ENCODE measurements at places on chromosomes 13 and 19.
A peak's percentile ranks its signal among the peaks of the same experiment; 100 is the strongest.

DNA sequence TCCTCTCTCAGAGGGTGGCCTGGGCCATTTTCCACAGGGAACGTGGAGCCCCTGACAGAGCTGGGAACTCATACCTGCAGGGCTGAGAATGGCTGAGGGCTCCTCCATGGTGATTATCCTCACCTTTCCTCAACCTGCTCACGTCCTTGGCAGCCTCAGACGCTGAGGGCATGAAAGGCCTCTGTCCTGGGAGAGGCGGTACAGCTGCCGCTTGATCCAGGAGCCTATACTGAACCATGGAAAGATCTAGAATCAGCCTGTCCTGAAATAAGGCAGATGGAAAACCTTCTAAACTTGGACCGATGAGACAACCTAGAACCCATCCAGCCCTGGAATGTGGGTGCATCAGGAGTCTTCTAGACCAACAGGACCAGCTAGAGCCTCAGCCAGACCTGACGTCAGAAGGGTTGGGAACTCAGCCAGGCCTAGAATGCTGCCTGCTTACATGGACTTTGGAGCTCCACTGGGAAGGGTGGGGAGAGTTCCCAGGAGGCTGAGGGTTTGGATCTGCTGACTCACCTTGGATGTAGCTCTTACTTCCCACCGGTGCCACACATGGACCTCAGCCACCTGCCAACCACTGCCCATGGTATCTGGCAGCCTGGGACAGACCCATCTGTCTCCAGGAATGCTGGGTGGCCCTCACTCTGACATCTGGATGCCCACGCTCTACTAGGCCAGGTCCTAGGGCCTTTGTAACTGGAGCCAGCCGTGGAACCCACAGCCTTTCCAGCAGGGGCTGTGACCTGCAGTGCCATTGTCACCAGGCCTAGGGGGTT lies 7.5 kb downstream of the KCTD15 start:
- DNase-seq, result no peak

- DNase-seq, result no peak
Observed at GRCh38 chr19:47595944-47596343, 13.0 kb upstream of the BICRA start.

- DNase-seq, result no peak
Observed at GRCh38 chr13:105598529-105598928, 936.9 kb downstream of the EFNB2 start.

- DNase-seq, result peak; percentile 33
Observed at GRCh38 chr19:10510301-10510802, 6.9 kb downstream of the S1PR5 start.

DNA sequence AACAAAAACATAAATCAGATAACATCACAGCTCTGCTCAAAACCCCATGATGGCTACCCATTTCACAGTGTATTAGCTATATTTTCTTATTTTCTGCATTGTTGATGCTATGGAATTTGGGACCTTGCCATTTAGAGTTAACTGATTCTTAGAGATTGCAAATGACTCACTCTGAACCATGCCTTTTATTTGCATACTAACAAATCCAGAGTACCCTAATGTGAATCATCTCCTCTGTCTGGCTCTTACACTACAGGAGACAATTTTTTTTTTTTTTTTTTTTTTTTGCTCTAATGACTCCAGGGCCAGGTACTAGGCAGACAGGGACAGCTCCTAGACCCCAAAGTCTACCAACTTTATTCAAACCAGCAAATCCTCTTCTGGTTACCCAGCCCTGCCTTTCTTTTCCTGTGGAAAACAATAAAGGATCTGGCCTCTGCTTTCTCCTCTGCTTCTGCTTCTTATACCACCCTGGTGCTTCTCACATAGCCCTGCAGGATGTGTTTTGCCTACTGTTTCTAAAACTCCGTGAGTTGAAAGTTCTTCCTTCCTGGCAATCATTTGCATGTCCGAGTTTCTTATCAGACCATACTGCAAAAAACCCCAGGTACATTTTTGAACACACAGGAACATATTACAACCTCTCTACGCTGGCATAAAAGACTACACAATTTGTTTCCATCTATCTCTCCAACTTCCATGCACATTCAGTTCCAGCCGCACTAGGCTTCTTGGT lies 10.6 kb upstream of the ZNF460 start:
- DNase-seq, result no peak

GRCh38 chr19:31938675-31939074 lies 406.7 kb upstream of the ZNF507 start:
- DNase-seq, result no peak

GRCh38 chr19:48491793-48492123 lies 19.9 kb downstream of the LMTK3 start:
- no peak for DNase-seq

DNA sequence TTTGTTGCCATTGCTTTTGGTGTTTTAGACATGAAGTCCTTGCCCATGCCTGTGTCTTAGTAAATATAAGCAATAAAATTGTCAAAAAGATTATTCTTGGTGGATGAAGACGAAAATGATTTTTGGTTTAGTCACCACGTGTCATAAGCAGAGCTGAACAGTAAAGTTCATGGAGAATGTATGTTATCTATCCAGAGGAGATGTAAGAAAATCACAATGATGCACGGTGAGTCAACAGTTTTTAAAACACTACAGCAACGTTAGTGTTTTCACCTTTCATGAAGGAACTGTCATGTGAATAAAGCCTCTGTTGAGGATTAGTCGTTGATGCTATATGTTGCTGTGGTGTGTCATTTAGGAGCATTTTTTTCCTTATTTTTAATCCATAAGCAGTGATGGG lies 137.6 kb downstream of the GPC6 start:
- no peak for DNase-seq

DNA sequence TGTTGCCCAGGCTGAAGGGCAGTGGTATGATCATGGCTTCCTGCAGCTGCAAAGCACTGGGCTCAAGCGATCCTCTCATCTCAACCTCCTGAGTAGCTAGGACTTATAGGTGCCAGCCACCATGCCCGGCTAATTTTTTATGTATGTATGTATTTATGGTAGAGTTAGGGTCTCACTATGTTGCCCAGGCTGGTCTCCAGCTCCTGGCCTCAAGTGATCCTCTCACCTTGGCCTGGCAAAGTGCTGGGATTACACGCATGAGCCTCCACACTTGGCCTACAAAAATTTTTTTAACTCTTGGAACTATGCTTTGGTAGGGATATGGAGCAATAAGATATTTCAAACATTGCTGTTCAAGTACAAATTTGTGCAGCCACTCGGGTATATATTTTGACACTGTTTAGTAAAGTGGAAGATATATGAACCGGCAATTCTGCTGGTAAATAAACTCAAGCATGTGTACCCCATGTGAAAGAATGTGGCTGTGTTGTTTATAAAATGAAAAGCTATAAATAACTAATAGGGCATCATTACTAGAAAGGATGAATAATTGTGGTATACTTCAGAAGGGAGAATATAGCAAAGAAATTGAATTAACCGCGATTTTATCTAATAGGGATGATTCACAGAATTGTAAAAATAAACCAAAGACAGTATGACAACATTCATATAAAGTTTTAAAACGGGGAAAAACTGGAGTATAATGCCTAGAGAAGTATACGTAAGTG lies 1.1 kb downstream of the ZNF566 start:
- no peak for DNase-seq

GRCh38 chr19:17135001-17135853 lies 59.6 kb downstream of the MYO9B start:
- peak; percentile 83 for DNase-seq

DNA sequence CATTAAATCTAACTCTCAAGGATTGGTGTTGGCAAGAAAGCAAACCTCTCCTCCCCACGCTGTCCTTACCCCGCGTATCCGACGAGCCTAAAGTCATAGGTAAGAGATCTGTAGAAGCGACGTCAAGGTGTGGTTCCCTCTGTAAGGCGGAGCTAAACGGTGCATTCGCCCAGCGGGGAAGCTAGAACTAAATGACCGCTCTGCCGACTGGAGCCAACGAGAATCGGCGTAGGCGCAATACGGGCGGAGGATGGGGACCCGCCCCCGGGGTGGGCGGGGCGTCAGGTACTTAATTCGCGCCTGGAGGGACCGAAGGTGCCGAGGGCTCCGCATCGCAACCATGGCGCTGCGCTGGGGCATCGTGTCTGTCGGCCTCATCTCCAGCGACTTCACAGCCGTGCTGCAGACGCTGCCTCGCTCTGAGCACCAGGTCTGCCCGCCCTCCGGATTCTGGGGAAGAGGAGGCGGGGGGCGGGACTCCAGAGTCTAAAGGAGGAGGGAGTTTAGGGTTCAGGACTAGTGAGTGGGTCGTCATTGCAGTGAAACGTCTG lies at the start of gene DHDH:
Gene DHDH, plus strand, starts transcription at position 318 of the 551 bp plus-strand sequence. Its CDS starts 23 bp downstream, at position 341.
- DNase-seq, result peak; percentile 85

- no peak for DNase-seq
Observed at GRCh38 chr13:25446261-25446660, 74.5 kb downstream of the ATP8A2 start.

- DNase-seq, result no peak
Observed at GRCh38 chr19:42872608-42873007, 6.9 kb downstream of the PSG1 start.

DNA sequence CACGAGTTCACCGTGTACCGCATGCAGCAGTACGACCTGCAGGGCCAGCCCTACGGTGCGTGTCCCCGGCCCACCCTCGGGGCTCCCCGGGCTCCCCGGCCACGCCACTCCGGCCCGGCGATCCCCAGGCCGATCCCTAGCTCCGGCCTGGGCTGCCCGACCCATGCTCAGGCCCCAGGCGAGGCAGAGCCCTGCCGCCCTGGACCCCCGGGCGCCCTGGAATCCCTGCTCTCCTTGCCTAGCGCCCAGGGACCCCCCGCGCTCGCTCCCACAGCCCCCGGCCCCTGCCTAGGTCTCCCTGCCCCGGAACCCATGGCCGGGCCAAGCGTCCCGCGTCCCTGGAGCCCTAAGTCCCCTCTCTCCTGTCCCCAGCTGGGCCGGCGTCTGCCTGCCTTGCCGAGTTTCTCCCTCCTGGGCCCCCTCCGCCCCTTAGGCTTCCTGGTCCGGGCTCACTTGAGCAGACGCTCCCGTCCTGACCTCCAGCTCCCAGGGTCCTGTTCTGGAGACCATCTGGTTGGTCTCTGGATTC lies 494 bp downstream of the NCLN start:
- DNase-seq, result peak; percentile 44

DNA sequence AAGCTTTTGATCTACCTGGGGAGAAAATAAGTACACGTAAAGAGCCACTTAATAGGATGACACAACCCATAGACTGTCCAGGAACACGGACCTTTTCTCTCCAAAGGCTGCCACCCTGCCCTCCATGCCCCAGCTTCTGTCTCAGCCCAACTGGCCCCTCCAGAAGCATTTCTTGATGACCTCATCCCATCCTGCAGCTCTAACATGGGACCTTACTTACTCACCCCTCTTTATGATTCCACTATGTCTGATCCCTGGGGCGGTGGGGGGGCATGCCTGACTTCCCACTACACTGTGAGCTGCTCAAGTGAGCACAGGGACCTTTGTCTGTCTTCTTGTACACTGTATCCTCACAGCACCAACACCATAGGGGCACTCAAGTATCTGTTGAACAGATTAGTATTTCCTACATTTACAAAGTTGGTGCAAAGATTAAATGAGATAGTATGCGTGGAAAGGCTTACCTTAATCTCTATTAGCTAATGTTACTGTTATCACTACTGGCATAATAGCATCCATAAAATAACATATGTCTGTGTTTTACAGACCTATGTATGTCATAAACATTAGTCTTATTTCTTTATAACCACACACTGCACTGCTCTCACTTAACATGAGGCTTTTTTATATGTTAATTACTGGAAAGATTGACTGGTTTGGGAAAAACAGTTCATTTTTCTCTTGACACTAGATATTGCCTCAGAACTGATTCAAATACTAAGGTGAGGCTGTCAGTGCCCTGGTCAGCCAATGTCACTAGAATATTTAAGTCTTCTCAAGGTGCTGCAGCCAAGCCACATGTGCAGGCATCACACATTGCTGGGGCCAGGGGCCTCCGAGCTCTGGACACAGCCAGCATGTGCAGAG lies 100.9 kb downstream of the FOXO1 start:
- no peak for DNase-seq

DNA sequence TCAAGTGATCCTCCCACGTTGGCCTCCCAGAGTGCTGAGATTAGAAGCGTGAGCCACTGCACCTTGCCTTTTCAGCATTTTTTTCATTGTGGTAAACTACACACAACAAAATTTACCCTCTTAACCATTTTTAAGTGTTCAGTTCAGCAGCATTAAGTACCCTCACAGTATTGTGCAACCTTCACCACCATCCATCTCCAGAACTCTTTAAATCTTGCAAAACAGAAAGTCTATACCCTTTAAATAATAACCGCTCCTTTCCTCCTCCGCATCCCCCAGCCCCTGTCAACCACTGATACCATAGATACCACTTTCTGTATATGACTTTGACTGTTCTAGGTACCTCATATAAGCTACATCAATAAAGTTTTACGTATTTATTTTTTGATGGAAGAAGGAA lies 20.8 kb upstream of the CASP14 start:
- no peak for DNase-seq

GRCh38 chr19:2488405-2488941 lies 12.5 kb downstream of the GADD45B start:
- DNase-seq, result no peak

- no peak for DNase-seq
Observed at GRCh38 chr13:113329656-113330312, 32.7 kb downstream of the LAMP1 start.

Data from HEK293T (cell line).